ENCODE measurements at places on chromosomes 6 and 20.

DNA sequence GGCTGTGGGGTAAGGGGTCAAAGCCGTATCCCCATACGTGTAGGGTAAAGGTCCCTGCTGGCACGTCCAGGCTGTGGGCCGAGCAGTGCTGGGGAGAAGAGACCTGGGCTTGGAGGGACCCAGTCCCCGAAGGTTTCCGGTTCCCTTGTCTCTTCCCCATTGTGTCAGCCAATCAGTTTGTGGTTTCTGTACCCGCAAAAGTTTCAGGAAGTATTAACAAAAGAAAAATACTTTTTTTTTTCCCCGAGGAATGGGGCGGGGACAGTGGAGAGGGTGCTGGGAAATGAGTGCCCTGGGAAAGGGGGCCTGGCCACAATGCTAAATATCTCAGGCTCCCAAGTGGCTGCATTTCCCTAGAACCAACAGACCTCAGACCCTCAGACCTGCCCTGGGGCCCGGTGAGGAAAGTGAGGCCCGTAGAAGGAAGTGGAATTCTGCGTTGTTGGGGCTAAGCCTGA, 15.2 kb upstream of the AMD1 start:
- DNase-seq: no peak

- peak; percentile 15 for DNase-seq
These were observed 99.3 kb upstream of the MRPS10 start for GRCh38 chr6:42316981-42317380.

- peak; percentile 30 for DNase-seq
These were observed 89.1 kb upstream of the PHACTR3 start for GRCh38 chr20:59515013-59515905.

DNA sequence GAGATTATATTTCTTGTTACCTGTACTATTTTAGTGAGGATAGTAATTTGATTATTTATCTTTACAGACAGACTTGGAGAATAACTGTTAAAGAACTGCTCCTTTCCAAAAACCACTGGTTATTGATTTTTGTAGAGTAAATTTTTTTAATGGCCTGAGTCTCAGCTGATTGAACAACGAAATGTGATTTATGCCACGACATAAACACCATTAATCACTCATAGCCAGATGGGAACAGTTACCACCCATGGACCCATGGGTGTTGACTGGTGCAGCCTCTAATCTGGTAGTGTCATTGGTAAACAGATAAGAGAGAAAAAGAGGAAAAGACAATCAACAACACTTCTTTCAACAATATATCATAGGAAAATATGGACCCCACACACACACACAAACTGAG, 101.4 kb upstream of the BEND6 start:
- DNase-seq: no peak

- DNase-seq: no peak
These were observed 26.1 kb upstream of the C20orf204 start for GRCh38 chr20:64009811-64010387.

DNA sequence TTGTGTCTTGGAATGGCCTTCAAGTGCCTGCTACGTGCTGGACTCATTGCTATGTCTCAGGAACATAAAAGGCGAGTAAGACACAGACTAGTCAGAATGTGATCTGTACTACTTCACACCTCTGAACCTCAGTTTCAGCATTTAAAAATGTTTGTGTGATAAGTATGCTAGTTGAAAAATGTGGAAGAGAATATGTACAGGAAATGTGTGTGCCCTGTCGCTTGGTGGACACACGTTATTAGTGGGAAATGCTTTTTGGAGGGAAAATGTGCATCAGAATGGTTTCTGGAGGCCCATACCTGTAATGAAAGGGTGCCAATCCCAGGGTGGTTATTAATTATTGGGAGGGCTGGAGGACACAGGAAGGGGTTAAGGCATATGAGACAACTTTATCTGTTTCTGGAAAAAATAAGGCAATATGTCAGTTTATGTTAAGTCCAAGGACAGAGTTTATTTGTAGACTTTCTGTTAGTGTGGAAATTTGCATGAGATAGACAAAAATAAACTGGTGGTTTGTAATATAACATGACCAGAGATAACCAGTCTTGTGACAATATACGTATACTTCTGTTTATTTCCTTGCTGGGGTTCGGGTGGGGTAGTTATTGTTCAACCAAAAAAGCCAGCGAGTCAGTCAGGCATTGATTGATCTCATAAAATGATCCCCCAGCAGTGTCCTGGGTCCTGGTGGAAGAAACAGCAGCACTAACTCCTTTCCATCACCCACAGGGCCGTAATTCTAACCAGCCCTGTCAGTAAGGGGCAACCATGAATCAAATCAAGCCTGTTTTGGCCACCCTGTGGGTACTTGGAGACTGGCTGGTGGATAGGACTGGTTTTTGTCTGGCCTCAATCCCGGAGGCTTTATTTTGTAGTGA, 117.9 kb downstream of the JARID2 start:
- DNase-seq: no peak

DNA sequence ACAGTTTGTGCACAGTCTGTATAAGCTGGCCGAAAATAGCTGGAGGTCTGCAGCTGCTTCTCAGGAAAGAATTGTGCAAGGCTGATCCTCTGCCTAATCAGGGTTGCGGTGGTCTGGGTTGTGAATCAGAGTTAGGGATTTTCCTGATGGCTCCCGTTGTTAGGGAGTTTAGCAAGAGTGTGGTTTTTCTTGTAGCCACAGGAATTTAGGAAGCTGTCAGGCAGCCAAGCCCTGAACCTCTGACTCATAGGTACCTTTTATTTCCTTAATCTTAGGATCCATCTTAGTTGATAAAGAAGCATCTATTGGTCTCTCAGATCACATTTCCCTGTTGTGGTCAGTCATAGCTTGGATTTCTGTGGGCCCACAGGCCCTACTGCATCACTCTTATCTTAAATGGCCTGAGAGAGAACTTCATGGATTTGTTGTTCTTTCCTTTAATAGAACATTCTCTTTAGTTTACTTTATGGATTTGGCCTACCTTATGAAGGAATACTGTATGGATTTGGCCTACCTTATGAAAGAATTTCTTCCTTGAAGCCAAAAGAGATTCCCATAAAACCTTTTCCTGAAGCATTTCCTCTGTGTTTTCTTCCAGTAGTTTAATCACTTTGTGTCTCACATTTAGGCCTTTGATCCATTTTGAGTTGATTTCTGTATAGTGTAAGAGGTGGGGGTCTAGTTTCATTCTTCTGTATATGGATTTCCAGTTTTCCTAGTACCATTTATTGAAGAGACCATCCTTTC, 10.3 kb downstream of the KIF25 start:
- DNase-seq: no peak

- peak; percentile 90 for DNase-seq
These were observed 4.9 kb upstream of the MLN start for GRCh38 chr6:33808641-33809180.

- no peak for DNase-seq
These were observed 1.6 kb upstream of the PTGIS start for GRCh38 chr20:49569411-49570115.

- DNase-seq: no peak
These were observed 221.0 kb upstream of the SULF2 start for GRCh38 chr20:48006036-48006833.

- no peak for DNase-seq
These were observed 29.1 kb downstream of the SHLD1 start for GRCh38 chr20:5779071-5779900.

DNA sequence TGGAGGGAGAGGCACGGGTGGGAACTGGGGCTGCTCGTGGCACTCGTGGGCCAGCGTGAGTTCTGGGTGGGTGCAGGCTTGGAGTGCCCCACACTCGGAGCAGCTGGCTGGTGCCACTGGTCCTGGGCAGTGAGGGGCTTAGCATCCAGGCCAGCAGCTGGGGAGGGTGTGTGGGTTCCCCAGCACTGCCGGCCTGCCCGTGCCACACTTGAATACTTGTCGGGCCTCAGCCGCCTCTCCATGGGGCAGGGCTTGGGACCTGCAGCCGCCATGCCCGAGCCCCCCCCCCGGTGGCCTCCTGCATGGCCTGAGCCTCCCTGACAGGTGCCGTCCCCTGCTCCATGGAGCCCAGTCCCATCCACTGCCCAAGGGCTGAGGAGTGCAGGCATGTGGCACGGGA, 207.2 kb downstream of the CD109 start:
- no peak for DNase-seq

DNA sequence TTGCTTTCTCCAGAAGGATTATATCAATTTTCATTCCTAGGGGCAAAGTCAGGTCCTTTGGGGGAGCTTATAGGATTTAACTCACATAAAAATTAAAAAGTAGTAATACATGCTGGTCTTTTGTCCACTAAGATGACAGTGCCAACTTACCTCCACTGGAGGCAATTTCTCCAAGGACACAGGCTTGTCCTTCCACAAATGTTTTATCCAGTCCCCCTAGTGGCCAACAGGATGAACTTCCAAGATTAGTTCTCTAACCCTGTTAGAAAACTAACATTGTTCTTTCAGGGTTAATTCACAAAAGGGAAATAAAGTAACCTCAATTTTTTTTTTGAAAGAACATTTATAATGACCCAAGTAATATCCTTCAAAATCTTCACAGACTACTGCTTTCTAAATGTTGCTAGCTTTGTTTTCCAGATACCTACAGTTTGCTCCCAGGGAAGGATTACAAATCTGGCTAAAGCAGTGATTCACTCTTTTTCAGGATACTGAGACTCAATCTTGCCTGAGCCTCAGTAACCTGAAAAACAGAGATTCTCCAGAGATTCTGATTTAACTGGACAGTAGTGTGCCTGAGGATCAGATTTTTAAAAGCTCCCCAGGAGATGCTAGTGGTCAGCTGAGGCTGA, 31.7 kb upstream of the UBR2 start:
- peak; percentile 84 for DNase-seq

- DNase-seq: no peak
These were observed 9.1 kb upstream of the MAP1LC3A start for GRCh38 chr20:34549291-34549928.

DNA sequence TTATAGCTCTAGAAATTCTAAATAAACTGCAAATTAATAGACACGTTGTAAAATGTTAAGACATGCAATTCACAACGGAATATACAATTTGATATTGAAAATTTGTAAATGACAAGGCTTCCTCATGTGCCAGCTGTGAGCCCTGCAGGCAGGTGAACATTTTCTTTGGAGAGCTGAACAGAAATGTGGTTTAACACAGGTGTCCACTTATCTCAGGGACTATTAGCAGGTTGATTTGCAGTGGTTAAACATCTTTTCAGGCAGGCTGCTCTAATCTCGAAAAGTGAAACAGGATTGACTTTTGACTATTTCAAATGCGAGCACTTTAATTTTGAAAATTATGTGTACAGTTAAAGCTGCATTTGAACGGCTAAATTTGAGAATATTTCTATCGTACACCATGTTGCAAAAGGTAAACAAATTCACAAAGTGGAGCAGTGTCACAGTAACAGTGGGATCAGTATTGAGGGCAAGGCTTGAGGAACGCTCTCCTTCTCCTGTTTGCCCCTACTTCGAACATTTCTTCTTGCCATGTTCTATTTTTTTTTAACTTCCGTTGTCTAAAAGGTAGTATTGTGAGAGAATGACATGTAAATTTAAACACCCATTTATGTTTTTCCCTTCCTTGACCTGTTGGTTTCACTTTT, 210.8 kb downstream of the CDKAL1 start:
- peak; percentile 71 for DNase-seq

- DNase-seq: no peak
These were observed 581.8 kb downstream of the CD109 start for GRCh38 chr6:74277777-74278186.

DNA sequence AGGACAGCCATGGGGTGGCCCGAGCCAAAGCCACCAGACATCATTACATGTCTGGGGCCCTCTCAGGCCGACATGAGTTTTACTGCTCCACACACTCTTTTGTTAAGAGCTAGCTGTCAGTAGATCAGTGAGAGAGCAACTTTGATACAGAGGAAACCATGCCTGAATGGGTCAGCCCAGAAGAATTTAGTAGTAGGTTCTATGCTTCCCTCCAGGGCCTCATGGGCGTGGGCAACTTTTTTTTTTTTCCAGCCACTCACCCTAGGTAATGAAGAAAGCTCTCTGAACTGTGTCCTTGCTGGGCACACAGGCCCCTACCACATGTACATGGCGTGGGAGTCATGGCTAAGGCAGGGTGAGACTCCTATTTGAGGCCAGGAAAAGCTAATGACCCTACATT, 38.8 kb downstream of the HLA-F start:
- no peak for DNase-seq

GRCh38 chr6:135937106-135937505, 85.6 kb downstream of the PDE7B start:
- DNase-seq: no peak

- DNase-seq: no peak
These were observed 16.0 kb downstream of the KIF13A start for GRCh38 chr6:17971128-17972073.

DNA sequence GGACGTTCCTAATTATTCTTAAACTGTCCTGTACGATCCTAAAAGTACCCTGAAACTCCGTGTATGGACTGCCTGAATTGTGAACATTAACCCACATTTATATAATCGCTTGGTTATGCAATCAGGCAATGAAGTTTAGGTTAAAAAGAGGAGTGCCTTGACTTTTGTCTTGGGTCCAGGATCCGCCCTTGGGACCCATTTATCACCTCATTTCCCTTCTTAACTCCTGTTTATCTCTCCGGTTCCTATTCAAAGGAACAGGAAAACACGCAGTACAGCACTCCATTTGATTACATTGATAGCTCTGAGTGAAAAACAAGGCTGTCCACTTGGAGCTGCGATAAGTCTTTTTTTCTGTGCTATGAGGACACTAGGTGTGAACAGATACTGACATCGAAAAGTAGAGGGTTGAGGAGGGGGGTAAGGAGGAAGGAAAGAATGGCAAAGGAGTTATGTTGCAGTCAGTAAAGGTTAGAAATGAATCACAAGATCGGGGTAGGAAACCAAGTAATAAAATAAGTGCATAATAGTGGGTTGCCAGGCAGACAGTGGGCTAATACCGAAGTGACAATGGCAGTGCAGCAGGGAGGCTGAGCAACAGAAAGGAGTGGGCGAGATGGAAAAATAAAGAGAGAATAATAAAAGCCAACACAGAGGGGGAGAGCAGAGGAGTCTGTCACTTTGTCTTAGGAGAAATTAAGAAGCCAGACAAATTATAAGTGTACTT, 15.9 kb upstream of the PCK1 start:
- DNase-seq: peak; percentile 24

GRCh38 chr20:35285806-35286076, 1.2 kb upstream of the EIF6 start:
- DNase-seq: no peak

DNA sequence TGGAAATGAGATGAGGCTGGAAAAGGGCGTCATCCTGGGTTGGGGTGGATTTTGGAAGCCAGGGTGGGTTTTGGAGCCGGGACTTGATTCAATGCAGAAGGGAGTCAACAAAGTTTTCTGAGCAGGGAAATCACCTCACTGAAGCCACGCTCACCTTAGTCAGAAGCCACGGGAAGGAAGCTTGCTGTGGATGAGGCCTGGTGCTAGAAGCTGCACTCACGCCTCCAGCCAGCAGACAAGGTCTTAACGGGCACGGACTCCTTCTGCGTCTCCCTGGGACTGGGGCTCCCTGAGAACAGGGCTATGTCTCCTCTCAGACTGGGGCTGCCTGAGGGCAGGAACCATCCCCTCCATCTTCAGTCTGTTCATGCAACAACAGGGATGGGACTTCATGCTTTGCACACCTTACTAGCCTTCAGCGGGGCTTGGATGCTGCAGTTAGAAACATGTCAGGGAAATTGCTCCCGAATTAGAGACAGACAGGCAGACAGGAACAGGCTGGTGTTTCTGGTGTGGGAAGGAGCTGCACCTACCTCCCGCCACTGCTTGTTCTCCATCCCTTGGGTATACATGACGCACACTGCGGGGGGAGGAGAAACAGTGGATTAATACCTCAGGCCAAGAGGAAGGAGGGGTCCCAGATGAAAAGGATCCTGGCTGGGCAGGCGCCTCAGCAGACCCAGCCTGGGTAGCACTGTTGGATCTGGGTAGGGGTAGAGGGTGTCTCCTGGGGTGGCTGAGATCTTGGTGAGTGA, 17.5 kb downstream of the CPNE5 start:
- no peak for DNase-seq
